Prostate gland (tissue), 2 donors: ENCODE measurements at places on chromosomes 12 and 14. TPM values are rescaled to one million over a fixed set of nuclear protein-coding genes. Genes with fewer than 3 reads are reported as not detected.

The DHRS2 gene
- total RNA-seq, result 5.9 TPM

GRCh38 chr12:13897811-13898210 lies 83.6 kb downstream of the GRIN2B start:
- no peaks in the 10 kb centered on the region for H3K4me1 ChIP-seq
- DNase-seq, result no peak
- no peaks in the 10 kb centered on the region for H3K36me3 ChIP-seq
- no peaks in the 10 kb centered on the region for H3K27me3 ChIP-seq
- H3K4me3 ChIP-seq, result no peak overlapping the region

DNA sequence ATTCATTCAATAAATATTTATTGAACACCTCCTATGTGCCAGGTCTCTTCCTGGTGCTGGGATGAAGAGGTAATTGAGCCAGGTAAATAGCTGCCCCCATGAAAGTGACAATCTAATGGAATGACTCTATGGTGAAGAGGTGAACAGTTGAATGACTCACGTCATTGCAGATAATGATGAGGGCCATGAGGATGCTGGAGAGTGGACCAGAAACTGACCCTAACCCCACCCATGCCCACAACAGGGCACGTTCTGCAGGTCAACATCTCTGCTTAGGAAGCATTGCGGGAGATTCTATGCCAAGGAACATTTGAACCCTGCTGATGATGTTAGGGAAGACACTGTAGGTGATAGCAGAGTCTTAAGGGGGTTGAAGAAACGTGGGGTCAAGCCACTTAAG lies 788.9 kb upstream of the TBX3 start:
- peaks cover 2% of the 10 kb centered on the region for H3K4me1 ChIP-seq
- no peak overlapping the region for H3K27ac ChIP-seq
- DNase-seq, result no peak
- no peaks in the 10 kb centered on the region for H3K27me3 ChIP-seq

GRCh38 chr12:14701809-14702568 lies 5.6 kb upstream of the GUCY2C start:
- no peak overlapping the region for H3K4me3 ChIP-seq
- H3K4me1 ChIP-seq, result no peaks in the 10 kb centered on the region
- H3K27ac ChIP-seq, result no peak overlapping the region
- no peaks in the 10 kb centered on the region for H3K27me3 ChIP-seq

DNA sequence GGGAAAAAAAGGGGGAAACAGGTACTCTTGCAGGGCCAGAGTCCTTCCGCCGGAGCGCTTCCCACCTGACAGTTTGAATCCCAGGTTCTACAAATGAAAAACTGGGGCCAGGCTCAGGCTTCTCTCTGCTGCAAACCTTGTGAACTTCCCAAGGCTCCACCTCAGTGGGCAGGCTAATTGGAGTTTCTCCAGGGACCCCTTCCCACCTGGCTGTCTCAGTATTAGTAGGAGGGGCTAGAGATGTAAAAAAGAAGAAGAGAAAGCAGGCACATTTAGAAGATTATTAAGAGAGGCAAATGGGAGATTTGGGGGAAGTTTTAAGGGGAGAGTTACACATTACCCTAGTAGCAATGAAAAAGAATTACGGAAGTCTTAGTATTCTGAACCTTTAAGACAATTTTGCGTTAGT lies 20.0 kb upstream of the CLEC2D start:
- H3K36me3 ChIP-seq, result no peaks in the 10 kb centered on the region
- H3K27me3 ChIP-seq, result no peaks in the 10 kb centered on the region
- H3K4me3 ChIP-seq, result peak overlapping the region; percentile 69
- no peaks in the 10 kb centered on the region for H3K4me1 ChIP-seq
